CD4-positive, alpha-beta T cell treated with Interleukin-15 for 4 hours (primary cell): ENCODE measurements at places on chromosomes 2 and 18.
A peak's percentile ranks its signal among the peaks of the same experiment; 100 is the strongest.

DNA sequence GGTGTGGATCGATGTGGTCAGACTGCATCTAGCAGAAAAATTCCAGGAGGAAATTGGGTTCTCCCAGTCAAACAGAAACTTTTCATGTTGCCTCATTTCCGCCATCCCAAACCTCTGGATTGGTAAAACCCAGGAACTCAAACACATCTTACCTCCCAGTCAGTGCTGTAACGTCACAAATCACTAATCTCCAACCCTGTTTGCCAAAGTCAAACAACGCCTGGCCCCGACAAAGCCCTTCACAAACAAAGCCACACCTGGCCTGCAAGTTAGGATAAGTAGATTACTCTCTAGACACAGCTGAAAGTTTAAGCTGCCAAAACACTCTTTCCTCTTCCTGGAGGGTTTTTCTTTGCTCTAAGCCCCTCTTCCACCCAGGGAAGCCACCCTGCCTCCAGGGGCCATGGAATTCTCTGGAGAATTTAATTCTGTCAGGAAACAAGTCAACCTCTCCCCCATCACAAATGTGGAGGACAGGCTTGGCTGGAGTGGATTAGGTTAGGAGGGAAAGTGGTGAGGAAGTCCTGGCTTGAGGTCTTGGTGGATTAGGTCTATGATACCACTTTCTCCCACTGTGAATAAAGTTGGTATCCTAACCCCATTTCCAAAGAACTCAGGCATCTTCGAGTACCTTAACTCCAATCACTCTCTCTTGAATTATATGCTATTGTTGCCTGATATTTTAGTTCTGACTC, 86.7 kb downstream of the LYPD6B start:
- no peak for DNase-seq

DNA sequence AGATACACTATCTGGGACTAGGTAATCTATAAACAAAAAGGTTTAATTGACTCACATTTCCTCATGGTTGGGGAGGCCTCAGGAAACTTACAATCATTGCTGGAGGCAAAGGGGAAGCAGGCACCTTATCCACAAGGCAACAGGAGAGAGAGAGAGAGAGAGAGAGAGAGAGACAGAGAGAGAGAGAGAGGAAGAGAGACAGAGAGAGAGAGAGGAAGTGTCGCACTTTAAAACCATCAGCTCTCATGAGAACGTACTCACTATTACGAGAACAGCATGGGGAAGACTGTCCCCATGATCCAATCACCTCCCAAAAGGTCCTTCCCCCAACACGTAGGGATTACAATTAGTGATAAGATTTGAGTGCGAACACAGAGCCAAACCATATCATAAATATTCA, 253.5 kb upstream of the TRIB2 start:
- DNase-seq: no peak

DNA sequence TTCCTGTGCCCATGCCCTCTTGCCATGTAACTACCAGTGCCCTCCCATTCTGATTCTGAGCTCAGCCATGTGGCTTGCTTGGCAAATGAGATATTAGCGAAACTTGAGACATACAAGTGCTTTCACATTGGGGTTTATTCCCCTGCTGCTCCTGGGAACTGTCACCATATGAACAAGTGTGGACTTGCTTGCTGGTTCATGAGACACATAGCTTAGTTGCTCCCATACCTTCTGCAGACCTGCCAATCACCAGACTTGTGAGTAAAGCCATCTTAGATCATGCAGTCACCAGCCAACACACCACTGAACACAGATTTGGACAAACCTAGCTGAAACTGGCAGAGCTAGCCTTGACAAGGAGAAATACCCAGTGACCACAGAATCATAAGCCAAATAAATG, 155.1 kb downstream of the SS18 start:
- no peak for DNase-seq

GRCh38 chr2:16130541-16130880, 190.2 kb downstream of the MYCN start:
- no peak for DNase-seq

DNA sequence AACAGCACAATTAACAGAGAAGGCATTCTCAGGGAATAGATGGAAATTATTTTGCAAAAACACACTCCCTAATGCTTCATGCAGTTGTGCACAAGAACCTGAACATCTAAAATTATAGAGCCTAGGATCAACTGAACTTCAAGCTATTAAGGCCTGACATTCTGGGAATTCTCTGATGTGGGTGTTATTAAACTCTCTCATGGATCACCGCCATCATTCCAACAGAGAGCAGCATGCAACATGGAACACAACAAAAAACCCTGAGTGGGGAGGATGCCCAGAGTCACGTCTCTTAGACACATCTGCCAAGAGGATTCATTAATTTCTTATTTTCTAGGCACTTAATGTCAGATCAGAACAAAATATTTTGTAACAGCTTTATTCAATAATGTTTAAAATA, 543.8 kb downstream of the ERBB4 start:
- no peak for DNase-seq

DNA sequence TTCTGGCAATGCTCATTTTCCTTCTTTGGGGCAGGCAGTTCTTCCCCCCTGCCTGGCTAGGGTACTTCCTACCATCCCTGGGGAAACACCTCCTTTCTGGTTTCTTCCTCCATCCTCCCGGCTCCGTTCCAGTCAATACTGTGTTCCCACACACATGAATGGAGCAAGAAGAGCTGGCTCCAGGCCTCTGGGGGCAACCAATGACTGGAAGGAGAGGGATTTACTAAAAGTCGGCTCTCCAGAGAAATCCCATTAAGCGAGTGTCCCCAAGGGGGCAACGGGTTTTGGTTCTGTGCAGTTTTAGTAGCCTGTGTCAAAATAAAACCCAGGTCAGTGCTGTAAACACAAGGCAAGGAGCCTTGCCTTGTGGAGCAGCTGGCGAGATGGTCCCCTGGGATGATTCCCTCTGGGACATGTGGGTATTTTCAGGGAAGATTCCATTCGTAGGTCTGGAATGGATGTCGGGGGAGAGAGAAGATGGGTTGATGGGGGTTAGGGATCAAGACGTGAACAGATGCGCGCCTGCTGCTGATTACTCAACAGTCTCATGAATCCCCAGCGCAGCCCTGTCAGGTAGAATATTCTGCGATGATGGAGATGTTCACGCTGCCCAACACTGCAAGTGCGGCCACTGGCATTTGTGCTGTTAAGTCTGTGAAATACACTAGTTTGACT, 32.0 kb downstream of the EMILIN2 start:
- no peak for DNase-seq

DNA sequence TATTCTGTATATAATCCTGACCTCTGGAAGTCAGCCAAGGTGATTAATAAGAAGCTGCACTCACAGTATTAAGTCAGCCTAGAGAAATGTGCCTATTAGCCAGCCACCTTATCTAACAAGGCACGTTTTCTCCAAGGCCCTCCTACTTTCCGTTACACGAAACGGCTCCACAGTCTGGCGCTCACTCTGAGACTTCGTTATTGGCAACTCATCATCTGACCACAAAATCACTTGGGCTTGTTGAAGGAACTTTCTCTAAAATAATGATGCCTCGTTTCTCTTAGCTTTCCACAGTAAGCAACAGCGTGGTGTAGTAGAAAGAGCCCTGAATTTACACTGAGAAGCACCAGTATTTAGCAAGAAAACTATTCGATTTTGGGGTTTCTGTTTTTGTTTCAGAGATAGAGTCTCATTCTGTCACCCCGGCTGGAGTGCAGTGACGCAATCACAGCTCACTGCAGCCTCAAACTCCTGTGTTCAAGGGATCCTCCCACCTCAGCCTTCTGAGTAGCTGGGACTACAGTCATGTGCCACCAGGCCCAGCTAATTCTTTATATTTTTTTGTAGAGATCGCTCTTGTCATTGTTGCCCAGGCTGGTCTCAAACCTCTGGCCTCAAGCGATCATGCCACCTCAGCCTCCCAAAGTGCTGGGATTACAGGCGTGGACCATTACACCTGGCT, 53.6 kb upstream of the SLC14A1 start:
- peak; percentile 55 for DNase-seq

DNA sequence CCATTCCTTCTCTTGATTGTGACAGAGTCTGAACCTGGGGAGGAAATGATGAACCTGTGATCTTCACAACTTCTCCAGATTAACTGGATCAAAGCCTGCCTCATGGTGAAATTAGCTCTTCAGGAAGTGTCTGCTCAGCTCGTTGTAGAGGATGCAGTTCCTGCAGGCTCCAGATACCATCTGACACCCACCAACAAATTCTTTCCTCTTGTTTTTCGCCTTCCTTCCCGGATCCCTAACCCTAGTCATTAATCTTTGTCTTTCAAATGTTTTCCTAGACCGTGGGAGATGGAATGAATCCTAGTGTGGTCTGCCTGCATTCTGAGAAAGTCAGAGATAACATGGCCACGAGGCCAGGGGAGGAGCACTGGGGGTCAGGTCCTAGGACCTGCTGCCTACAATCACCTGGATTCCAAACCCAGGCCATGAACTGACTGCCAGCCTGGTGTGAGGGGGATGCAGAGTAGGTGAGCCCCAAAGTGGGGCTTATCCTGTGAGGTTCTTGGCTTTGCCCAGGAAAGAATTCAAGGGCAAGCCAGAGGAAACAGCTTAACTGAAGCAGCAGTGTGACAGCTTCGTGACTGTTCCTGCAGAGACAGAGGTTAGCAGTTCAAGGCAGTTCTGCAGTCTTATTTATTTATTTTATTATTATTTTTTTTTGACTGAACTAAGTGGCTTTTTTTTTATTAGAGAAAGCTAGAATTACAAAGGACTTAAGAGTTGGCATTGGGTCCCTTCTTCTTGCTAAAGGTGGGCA, 67.8 kb downstream of the DIPK1C start:
- DNase-seq: no peak

- DNase-seq: no peak
Observed at GRCh38 chr2:207133458-207133819, 32.3 kb downstream of the KLF7 start.

GRCh38 chr18:57906852-57907251, 103.7 kb upstream of the ATP8B1 start:
- no peak for DNase-seq

DNA sequence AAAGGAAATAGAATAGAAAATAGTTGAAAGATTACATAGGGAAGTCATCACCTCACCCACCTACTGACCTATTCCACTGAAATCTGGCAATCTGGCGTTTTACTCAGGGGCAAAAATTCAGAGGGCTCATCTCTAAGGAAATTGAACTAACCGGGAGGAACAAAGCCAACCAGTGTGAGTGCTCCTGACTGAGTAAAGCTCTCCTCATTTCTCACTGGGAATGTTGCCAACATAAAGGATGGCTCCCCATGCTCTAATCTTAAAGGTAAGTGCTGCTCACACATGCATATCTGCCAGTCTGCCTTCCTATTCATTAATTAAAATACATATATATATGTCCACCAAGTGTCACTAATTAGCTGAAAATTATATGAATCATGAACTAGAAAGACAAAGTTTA, 13.5 kb upstream of the DOK6 start:
- DNase-seq: no peak

DNA sequence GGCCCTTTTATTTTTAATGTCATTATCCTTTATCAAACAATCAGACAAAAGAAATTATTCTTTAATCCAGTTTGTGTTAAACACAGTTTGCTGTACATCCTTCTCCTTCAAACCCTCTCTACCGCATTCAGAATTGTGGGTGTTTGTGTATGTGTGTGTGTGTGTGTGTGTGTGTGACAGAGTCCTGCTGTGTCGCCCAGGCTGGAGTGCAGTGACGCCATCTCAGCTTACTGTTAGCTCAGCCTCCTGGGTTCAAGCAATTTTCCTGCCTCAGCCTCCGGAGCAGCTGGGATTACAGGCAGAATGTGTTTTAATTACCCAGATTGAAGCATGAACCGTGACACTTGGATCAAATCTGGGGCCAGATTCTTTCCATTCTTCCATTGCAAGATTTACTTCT, 723.7 kb downstream of the DCDC2C start:
- DNase-seq: no peak

DNA sequence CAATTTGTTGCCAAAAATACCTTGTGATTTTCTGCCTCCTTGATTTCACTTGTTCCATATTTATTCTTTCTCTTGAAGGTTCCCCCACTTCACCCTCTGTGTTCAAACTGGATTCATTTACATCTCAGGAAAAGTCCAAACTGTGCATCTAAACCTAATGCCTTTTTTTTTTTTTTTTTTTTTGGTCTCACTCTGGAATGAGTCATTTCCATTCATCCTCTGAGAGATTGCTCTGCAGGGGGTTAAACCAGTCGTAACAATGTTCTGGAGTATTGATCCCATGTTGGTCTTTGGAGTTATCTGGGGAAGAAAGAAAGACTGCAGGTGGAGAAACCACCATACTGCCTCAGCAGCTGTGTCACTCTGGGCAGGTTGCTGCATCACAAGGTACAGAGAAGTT, 119.7 kb downstream of the TACR1 start:
- DNase-seq: no peak

GRCh38 chr2:113175042-113175628, 1.4 kb downstream of the PSD4 start:
- DNase-seq: peak; percentile 71

DNA sequence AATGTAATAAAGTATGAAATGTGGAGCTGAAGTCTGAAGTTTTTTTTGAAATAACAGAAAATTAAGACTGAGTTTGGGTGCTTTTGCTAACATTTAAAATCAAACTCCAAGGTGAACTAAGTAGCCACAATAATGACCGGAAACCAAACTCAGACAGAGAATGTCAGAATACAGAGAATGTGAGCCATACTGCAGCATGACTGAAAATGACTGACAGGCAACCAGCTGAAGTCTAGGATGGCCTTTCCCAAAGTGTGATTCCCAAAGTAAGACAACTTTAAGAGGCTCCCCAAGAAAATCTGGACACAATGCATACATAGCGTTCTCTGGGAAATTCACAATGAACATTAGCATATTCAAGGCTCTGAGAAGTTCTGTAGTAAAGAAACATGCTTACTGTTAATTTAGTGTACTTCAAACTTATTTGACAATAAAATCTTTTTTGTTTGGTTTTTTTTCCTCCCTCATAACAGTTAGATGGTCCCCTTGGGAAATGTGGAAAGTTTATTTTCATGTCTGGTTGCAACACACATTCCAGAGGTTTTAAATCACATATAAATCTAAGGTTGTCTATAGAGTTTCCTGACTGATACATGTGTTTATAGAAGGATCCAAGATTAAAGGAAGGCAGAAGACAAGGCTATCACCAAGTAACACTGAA, 28.6 kb downstream of the PLA2R1 start:
- no peak for DNase-seq

- no peak for DNase-seq
Observed at GRCh38 chr2:71615767-71616730, 162.7 kb downstream of the DYSF start.

DNA sequence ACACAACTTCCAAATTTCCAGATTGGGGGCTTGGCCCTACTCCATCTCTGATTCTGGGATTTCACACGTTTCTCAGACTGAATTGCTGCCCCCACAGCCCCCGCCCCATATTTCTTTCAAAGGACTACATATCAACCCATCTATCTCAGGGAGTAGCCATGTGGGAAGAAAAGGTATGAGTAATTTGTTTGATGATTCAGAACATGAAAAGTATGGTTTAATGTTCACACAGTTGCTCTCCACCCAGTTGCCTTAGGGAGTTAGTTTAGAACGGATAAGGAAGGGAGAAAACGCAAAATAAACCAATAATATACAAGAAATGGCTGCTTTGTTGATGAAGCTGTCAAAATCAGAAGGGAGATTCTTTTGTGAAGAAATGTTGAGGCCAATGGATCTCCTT, 145.1 kb downstream of the PIEZO2 start:
- DNase-seq: no peak

GRCh38 chr2:2331881-2332280, 806 bp upstream of the MYT1L start:
- DNase-seq: no peak
